T-cell (primary cell): ENCODE measurements at places on chromosomes 13 and 19.

DNA sequence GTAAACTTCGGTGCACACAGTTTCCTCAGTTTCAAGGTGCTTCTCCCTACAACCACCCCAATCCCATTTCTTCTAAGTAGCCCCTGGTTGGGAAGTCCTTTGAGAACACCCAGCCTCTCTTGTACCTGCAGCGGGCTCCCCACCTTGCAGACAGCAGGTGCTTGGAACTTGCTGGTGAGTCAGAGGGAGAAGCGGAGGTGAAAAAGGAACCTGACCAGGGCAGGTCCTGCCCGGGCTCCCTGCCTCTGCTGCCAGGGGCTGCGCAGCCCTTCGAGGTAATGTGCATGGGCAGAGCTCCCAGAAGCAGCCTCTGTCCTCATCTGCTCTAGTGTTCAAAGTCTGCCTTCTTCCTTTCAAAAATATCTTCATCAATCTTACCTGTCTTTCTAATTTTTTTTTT is 274.0 kb upstream of the SOX1 start:
- no peak for DNase-seq

- no peak for DNase-seq
These were observed 1358.5 kb upstream of the PCDH9 start for GRCh38 chr13:68588623-68589022.

- no peak for DNase-seq
These were observed 47.0 kb upstream of the USPL1 start for GRCh38 chr13:30570691-30571090.

- DNase-seq, result no peak
These were observed 144.4 kb downstream of the USP12 start for GRCh38 chr13:27027086-27027667.

GRCh38 chr19:53942001-53942786 is 20.5 kb upstream of the CACNG8 start:
- DNase-seq, result no peak

GRCh38 chr13:28420704-28421103 is 74.2 kb downstream of the FLT1 start:
- no peak for DNase-seq

- DNase-seq, result no peak
These were observed 1077.3 kb upstream of the MIR17HG start for GRCh38 chr13:90270226-90270625.

- no peak for DNase-seq
These were observed 5.1 kb downstream of the DNMT1 start for GRCh38 chr19:10189616-10190015.

- no peak for DNase-seq
These were observed 16.1 kb downstream of the LSM14A start for GRCh38 chr19:34188408-34188807.

DNA sequence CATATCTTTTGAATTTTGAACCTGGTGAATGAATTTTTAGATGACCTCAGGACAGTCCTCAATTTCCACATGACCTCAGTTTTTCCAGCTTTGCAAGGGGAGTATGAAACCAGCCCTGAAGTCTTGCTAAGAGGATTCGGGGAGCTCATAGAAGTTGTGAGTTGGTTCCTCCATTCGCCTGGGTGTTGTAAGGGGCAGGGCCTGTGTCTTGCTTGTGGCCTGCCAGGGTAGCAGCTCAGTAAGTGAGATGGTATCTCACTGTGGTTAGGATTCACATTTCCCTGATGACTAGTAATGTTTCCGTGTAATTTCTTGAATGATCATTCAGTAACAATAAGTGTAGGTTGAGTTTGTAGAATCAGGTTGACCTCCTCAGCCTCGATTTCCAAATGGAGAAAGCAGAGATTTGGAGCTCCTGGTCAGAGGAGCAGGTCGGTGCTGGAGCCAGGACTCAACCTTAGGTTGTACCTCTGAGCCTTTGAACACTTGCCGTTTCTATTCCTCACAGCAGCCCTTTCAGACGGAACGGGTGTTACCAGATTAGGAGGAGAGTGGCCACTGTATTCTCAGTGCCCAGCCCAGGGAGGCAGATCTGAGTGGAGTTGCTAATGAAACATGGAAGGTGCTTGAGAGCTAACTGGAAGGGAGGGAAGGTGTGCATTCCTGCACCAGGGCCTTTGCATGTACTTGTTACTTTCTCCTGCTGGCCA is 14.6 kb downstream of the NACC1 start:
- DNase-seq, result peak; percentile 39

DNA sequence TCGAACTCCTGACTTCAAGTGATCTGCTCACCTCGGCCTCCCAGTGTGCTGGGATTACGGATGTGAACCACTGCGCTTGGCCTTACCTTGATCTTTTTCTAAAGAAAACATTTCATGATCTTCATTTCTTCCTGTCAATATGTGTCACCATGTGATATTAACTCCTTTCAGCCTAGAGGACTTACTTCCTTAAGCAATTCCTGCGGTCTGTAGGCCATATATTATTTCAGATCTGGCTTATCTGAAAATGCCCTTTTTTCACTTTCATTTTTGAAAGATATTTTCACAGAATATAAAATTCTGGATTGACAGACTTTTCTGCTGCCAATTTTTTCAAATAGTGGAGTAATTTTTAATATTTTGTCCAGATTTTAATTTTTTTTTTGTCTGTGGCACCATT is 2.0 kb upstream of the GPR32 start:
- DNase-seq, result no peak

DNA sequence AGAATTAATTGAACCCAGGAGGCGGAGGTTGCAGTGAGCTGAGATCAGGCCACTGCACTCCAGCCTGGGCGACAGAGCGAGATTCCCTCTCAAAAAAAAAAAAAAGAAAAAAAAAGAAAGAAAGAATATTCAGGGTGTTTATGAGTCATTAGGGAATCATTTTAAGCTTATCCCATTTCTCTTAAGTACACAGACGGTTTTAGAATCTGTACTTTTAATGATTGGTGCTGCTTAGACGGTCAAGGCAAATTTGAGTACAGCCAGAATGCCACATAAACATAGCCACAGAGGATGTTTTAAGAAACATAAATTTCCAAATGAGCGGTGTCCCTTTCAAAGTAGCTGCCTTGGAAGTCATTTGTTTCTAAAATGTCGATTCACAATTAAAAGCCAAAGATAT is 2.6 kb downstream of the SPRYD7 start:
- no peak for DNase-seq

DNA sequence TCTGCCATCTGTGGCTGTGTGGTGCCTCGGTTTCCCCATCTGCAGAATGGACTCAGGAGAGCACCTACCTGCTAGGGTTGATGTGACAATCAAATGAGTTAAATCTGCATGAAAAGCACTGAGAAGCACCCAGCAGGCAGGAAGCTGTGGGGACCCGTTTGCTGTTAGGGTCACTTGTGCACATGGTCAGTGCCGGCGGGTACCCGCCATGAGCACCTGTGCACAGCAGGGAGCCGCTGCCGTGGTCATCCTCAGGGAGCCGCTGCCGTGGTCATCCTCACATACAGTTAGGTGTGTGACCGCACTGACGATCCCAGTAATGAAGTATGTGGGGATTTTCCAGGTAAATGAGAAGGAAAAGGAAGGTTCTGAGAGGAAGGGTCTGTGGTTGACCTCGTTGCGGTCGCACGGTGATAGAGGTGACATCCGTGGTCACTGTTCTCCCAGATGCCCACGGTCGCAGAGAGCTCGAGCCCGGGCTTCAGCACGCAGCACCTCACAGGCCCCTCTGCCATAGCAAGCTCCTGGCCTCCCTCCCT is 6.5 kb downstream of the MCF2L start:
- DNase-seq, result no peak

GRCh38 chr19:13089857-13090507 is 12.7 kb downstream of the LYL1 start:
- DNase-seq, result no peak

DNA sequence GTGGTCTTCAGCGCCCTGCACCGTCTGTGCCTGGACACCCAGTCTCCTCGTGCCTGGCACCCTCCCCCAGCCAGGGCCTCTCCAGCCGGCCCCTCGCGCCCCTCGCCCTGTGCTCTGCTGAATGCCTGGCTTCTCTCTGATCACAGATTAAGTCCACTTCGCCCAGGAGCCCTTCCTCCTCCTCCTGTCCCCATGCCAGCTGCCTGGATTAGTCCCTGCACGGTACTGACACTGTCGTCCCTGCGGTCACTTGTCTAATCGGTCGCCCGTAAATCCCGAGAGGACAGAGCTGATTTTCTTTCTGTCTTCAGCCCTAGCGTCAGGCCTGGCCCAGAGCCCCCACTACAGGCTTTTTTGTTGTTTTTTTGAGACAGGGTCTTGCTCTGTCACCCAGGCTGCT is 6.6 kb downstream of the THOP1 start:
- no peak for DNase-seq

DNA sequence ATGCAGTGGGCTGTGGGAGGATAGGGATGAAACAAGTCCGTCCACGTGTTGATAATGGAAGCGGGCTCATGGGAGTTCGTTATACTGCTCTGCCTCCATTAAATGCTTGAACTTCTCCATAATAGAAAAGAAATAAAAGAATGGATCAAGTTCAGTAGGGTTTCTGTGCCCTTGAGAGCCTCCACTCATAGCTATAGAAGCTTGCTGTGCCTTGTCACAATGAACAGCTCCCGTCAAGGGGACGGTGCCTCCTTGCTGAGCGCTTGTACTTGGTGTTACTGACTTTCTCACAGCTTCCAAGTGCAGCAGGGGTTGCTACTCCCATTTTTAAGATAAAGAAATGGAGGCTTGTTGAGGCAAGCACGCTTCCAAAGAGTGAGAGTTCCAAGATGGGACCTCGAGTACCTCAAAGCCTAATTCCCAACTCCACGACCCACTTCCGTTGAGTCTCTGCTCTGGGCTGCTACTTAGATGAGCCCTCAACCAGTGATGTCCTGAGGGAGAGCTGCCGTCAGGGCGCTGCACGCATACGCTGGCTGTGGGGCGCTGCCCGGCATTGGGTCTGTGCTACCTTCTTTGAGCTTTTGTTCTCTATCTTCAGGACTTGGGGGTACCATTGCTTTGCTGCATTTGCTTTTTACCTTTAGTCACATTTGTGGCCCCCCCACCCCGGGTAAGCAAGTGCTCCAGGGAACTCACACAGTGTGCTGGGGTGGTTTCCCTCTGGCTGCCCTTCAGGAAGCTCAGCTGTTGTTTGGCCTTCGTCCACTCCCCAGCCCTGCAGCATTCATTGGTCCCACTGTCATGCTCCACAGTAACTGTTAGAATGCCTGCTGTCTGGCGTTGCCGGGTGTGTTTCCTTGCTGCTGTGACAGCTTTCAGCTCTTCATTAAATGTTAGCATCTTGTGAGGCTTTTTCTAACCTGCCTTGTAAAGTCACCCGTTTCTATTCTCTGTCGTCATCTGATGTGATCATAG is 9.5 kb downstream of the SNRNP70 start:
- DNase-seq, result no peak

DNA sequence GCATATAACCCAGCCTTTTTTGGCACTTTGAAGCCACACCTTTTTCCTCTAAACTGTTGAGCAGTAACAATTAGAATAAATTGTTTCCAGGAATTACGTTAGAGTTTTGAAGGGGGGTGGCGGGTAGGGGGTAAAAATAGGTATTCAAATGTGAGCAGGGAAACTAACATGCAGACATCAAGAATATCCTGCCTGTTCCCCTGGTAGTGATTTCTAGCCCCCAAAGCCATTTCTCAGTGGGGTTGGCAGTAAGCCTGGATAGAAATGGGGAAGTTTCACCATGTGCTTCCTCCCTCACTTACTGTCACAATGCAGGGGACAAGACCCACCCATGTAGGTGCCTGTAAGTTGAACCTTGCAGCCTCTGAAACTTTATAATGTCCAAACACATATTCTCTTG is 3.8 kb downstream of the DOCK9 start:
- no peak for DNase-seq

GRCh38 chr13:98880677-98881076 is 97.2 kb downstream of the DOCK9 start:
- DNase-seq, result no peak

- no peak for DNase-seq
These were observed 229.0 kb downstream of the KLF5 start for GRCh38 chr13:73287831-73288230.

DNA sequence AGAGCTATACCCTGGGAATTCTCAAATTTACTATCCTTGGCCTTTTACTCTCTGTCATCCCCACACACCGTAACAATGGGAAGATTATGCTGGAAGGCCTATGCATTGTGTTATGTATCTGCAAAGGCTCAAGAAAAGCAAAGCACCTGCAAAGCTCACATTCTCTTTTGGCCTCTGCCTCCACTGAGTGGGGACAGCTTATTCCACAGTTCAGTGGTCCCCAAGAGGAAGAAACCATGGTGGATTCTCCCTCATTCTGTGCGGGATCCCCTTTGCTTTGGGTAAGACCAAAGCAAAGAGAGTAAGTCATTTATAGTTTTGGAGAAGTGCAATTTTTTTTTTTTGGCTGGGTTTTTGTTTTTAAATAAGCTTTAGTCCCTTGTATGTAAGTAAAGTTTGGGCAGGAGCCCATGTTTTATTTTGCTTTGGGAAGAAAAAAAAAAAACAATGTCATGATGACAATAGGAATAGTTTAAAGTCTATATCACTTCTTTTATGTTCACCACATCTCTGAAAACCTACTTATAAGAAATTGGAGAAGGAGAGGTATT is 530.6 kb downstream of the FGF9 start:
- no peak for DNase-seq

- DNase-seq, result no peak
These were observed 182.5 kb upstream of the OBI1 start for GRCh38 chr13:78841358-78841963.

GRCh38 chr19:16594131-16594586 is 21.9 kb upstream of the SLC35E1 start:
- peak; percentile 42 for DNase-seq
